ENCODE measurements at places on chromosomes 1 and 21.

DNA sequence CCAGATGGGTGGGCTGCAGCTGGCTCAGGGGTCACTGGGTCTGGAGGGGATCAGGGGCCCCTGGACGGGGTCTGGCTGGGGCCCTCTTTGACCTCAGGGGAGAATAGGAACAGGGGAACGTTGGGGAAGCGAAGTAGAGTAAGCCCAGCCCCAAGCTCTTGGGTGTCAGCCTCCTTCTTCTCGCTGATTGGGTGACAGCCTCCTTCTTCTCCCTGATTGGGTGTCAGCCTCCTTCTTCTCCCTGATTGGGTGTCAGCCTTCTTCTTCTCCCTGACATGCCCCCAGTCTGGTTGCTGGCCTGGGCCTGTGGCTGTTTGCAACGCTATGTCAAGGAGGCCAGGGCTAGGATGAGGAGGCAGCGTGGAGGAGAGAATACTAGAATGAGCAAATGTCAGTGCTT, 76.7 kb upstream of the CASZ1 start:
- DNase-seq: no peak

DNA sequence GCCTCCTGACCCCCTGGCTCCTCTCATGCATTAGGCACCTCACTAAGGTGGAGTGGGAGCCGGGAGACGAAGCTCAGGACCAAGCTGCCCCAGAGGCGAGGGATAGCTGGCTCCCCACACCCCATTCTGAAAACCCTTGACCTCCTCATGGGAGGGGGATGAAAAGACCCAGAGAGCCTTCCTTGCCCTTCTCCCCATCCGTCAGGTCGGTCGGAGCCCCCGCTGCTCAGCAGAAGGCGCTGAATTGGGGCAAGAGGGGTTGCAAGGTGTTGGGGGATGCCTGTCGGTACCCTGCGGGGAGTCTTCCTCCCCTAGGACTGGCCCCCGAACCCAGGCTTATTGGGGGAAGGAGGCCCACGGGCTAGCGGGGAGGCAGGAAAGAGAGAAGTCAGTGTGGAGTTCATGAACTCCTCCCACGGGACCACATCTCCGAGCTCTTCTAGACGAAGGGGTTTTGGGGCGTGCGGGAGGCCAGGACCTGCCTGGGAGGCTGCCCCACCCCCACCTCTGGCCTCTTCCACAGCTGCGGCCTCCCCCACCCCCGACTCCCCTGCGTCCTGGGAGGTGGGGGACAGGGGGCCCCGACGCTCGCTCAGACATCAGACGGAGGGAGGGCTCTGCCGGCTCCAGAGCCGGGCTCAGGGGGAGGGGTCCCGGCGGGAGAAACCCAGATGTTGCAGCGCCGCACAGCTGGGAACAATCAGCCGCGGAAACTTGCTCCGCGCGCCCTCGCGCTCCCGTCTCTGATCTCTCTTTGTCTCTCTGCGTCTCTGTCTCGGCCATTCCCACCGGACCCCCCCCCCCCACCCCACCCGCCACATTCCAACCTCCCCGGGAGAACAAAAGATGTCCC, 719 bp downstream of the MFAP2 start:
- DNase-seq: no peak

DNA sequence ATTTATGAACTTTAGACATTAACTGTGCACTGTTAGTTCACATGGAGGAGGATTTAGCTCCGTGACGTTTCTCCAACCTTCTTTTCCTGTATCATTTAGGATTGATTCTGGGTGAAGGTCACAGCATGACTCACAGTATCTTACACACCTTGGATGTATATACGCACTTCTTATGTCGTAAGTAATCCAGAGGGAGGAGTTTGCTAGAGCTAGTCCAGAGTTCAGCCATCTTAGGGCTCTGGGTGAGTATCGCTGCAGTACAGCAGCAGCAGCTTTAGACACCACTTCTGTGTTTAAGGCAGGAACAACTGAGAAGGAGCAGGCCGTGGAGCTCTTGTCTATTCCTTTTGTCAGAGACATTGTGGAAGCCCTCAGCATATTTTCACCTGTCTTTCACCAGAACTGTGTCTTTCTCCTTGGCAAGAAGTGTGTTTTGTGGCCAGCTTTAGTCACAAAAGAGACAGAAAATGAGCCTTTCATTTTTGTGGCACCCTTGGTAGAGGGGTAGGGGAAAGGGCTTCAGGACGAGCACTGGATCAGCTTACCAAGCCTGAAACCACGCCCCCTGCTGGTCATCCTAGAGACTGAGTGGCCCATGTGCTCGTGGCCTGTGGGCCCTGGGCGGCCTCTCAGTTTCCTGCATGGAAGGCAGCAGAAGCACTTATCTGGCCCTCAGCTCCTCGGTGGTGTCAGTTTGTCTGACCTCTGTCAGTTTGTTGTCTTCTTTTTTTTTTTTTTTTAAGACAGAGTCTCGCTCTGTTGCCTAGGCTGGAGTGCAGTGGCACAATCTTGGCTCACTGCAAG, 64.0 kb downstream of the ADARB1 start:
- DNase-seq: no peak

DNA sequence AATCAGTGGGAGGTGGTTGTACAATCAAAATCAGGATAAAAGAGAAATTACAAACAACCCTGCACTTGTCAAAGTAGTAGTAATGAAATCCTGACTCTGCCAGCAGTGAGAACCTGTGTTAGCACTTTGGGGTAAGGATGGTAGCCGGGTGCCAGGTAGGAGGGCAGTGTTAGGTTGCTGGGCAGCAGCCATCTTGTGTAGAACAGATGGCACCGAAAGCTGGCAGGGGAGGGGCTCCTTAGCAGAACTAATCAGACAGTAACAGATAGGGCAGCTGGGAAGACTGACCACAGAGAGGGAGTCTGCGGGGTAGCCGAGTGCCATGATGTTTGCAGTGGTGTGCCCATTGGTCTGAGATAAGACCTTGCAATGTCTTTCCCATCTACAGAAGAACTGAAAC, 137.3 kb downstream of the SDCCAG8 start:
- no peak for DNase-seq

GRCh38 chr1:214281720-214282629, 1.0 kb downstream of the SMYD2 start:
- no peak for DNase-seq

- DNase-seq: no peak
Observed at GRCh38 chr1:213183036-213183672, 132.1 kb downstream of the RPS6KC1 start.

- DNase-seq: no peak
Observed at GRCh38 chr1:205870236-205870635, 20.3 kb upstream of the PM20D1 start.

DNA sequence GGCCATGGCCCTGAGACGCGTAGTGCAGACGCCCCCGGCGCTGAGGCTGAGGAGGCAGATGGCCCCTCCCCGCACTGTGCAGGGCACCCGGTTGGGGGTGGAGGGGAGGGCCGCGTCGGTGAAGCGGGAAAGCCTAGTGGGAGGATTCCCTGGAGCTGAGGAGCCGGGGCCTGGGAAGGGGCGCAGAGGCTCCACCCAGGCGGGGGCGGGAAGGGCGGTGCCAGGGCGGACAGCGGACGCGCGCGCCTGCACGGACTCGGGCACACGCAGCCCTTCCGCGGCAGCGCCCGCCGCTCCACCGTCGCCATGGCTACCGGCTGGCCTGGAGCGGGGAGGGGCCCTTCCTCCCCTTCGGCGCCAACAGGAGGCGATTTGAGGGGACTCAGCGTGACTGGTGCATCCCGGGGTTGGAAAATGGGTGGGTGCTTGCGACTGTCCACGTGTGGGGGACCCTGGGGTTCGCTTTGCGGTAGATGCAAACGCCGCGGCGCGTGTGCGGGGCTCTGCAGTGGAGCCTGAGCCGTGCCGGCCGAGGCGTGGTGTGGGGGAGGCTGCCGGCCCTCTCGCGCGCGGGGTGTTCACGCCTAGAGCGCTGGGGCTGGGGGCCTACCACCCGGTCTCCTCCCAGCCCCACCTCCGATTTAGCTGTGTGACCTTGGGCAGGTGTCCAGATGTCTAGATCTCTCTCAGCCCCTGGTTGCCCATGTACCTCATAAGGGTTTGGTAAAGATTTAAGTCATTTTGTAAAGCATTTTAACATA, 35.1 kb downstream of the PTPRF start:
- DNase-seq: no peak

DNA sequence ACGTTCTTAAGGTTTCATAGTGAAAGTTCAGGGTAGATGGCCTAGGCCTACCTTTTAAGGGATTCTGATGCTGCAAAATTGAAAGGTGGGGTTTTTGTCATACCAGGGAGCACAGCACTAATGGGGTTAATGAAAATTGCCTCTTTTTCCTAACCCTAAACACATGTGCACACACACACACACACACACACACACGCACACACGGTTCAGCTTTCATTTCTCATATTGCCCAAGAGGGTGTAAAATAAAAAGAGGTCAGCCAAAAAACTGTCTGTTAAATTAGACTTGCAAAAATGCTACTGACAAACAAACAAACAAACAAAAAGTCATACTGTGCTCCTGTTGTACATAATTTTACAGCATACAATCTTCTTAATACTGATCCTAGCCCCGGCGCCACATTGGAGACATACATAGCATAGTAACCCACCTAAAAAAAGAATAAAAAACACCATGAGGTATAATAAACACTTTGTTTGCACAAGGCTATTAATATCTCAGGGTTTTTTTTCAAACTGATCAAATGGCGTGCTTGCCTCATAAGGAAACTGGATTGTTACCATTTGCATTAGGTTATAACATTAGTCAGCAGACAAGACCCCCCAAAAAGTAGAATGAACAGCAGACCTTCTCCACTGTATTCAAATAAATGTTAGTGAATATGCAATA, 69.1 kb downstream of the TGFB2 start:
- no peak for DNase-seq

DNA sequence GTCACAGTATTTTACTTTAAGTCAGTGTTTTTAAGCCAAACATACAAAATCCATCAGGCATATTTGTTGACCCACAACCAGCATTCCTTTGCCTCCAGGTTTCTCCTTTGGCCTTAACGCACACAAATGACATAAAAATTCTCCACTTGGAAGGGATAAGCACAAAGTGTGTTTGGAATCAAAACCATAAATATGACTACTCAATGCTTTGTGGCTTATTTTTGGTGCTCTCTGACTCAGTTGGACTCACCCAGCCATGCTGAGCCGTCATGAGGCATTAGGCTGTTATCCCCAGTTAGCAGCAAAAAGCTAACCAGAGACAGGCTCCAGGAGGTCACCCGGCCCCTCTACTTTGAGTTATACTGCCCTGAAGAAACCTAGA, 948 bp downstream of the PRUNE1 start:
- no peak for DNase-seq

DNA sequence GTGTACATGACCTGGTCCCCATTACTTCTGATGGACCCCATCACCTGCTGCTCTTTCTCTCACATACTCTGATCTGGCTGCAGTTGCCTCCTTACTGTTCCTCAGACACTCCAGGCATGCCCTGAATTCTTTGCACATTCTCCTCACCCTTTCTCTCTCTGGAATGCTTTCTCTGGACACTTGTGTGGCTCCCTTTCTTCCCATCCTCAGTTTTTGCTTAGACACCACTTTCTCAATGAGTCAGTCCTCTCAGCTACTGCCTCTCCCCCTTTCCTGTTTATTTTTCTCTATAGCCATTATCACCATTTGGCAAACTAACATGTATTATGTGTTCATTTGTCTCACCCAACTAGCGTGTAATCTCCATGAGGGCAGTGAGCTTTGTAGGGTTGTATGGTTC, 28.1 kb downstream of the PLXNA2 start:
- no peak for DNase-seq

DNA sequence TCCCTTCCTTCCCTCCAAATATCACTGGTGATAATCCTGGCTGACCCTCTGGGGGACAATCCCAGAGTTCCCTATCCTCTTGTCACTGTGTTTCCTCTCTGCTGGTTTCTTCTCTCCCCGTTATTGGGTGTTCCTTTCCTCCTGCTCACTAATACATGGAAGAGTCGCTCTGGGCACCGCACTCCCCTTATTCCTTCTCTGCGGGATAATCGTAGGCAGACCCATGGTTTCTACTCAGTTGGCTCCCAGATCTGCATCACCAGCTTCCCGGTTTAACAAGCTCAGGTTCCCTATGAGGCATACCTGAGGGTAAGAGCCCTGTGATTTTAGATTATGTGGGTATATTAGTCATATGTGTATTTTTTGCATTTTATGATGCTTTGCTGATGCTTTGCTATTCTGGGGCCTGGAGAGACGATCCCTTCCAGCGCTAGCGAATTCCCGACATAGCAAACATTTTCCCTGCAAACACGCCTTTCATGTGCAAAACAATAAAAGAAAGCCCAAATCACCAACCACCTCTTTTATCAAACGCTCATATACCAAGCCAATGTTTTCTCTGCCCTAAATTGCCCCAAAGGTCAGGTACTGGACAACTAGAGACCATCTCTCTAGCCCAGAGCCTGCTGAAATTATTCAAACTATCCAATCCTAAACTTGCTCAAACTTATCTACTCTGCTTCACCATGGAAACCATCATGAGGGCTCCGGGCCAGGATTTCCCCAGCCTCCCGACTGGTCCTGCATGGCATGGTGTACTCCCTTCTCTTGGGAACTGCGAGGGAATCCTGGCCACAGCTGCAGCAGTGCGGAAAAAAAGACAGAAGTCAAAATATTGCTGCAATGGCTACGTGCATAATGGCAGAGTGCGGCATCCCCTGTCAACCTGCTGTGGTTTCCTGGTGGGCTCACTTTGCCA, 84.2 kb downstream of the PCP4 start:
- DNase-seq: no peak

DNA sequence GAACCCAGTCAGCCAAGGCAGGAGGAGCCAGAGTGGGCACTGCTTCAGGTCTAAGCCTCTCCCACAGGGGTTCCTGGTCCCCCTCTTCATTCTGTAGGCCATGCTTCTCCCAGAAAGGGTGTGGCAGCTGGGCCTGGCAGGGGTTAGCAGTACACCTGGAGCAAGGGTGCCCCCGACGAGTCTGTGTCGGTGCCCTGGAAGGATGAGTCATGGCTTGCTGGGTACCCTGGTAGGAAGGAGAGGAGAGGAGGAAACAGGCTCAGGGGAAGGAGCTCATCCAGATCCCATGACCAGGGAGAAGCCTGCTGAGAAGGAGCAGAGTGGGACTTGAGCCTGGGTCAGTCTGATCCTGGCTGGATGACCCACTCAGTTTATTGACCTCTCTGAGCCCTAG, 10.3 kb downstream of the KDF1 start:
- DNase-seq: no peak

GRCh38 chr1:223426936-223427335, 33.7 kb downstream of the CCDC185 start:
- no peak for DNase-seq

DNA sequence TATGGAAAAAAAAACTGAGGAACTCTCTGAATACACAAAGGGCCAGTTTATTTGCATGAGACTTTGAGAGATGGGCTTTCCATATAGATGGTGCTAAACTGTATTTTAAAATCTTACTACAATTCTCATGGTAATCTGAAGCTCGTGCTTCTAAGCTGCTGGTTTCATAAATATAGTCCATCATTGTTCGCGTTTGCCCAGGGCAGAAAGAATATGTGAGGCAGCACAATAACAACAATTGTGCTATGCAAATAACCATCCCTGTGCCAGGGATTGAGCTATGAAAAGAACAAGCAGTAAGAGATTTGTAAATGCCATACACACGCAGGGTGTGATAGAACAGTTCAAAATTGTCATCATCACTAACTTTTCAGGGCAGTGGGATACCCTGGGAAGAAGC, 4.9 kb upstream of the EPS15 start:
- no peak for DNase-seq

GRCh38 chr1:9916452-9916851, 6.4 kb upstream of the CTNNBIP1 start:
- no peak for DNase-seq
